Kidney epithelial cell (primary cell): ENCODE measurements at places on chromosomes 1 and 21.

DNA sequence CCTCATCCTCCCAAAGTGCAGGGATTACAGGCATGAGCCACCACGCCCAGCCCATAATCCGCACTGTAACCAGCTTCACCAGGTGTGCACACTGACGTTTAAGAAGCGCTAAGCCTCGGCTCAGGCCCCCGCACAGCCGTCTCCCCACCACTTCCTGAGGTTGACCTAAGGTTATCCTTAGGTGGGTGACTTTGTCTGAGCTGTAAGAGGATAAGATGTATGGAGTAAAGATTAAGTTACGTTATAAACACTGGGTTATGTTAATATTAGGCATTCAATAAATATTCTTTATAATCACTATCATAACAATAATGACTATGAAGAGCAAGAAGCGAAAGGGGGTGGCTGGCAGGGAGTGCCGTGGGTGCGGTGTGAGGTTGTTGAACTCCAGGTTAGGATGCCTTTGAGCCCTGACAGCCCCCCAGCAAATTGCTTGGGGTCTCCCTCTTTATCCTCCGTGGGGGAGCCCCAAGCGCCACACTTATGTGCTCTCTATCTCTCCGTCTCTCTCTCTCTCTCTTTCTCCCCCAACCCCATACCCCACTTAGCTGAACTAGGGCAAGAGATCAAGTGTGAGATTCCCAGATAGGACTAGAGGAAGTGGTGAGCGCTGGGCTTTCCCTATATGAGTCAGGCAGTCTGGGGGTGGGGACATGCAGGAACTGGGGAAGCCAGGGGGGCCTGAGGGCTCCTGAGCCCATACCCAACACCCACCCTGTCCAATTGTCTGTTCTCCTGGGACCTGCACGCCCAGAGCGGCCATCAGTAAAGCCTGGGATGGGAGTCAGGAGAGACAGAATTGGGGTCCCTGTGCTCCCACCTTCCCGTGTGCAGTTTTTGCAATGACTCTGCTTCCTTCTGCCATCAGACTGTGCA is 7.6 kb downstream of the EFHD2 start:
- DNase-seq = no peak

- DNase-seq = no peak
Observed at GRCh38 chr1:236209185-236209584, 66.8 kb downstream of the GPR137B start.

- DNase-seq = peak; percentile 84
Observed at GRCh38 chr1:211037095-211037494, 96.9 kb downstream of the KCNH1 start.

- no peak for DNase-seq
Observed at GRCh38 chr1:236433819-236434315, 39.8 kb downstream of the EDARADD start.

DNA sequence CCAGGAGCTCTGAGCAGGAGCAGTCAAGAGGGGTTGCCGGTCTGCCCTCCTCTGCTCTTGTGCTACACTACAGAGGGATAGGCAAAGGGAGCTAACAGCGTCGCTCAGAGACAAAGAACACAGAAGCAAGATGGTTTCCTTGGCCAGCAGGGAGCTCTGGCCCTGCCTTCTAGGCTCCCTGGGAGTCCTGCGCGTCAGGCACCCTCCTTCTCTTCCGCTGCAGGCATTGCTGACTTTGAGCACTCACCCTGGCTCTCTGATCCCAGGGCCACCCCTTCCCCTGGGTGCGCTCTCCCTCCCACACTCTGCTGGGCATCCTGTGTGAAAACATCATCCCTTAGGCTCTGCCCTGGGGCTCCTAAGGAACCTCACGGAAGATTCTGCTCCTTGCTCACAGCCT is 489 bp downstream of the TNNI1 start:
- no peak for DNase-seq

DNA sequence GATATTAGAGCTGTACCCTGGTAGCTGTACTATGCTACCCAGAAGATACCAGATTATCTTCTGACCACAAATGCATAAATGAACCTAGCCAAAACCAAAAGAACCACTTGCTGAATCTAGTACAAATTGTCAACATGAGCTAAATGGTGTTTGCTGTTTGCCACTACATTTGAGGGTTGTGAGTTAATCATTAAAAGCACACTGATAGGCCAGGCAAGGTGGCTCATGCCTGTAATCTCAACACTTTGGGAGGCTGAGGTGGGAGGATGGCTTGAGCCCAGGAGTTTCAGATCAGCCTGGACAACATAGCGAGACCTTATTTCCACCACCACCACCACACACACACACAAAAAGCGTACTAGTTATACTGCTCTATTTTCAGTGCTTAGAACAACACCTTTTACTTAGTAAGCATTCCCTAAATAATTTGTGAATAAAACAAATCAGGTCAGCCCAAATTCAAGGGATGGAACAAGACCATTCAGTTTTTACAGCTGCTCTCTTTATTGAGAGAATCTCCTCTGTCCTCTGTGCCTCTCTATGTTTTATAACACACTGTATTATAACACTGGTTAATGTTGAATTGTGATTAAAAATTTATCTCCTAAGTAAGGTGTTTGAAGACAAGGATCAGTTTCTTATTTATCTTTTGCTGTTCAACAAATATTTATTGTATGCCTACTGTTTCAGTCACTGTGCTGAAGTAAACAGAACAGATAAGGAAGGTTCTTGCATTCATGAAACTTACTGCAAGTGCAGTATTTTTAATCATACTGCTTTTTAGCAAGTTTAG is 44.0 kb downstream of the MAGI3 start:
- DNase-seq = no peak
